ENCODE measurements at places on chromosomes 16 and 17. TPM values are rescaled to one million over a fixed set of nuclear protein-coding genes. Genes with fewer than 3 reads are reported as not detected.

EIF3C gene
- 151 TPM for total RNA-seq

HBQ1 gene
- 2.2 TPM for total RNA-seq

SULT1A2 gene
- 0.23 TPM for total RNA-seq

EIF4A3 gene
- 100 TPM for total RNA-seq

TBC1D26 gene
- total RNA-seq, result not detected

P2RX5 gene
- total RNA-seq, result 1.7 TPM

TERF2IP gene
- 38.3 TPM for total RNA-seq

WSCD1 gene
- total RNA-seq, result not detected

ENPP7 gene
- total RNA-seq, result not detected

CD300LF gene
- total RNA-seq, result not detected

TMEM88 gene
- total RNA-seq, result 0.23 TPM

SKAP1 gene
- total RNA-seq, result not detected

CHMP1A gene
- total RNA-seq, result 103 TPM

RND2 gene
- 0.23 TPM for total RNA-seq

PRAC2 gene
- total RNA-seq, result not detected

RNF112 gene
- 1.0 TPM for total RNA-seq

SLC16A6 gene
- total RNA-seq, result 0.04 TPM

NXPH3 gene
- total RNA-seq, result 0.08 TPM

PRSS27 gene
- total RNA-seq, result 0.76 TPM

EPOP gene
- total RNA-seq, result 4.1 TPM

PYDC1 gene
- total RNA-seq, result not detected
